Mucosa of gallbladder (tissue), 1 donor: ENCODE measurements at places on chromosomes 7 and 10. TPM values are rescaled to one million over a fixed set of nuclear protein-coding genes. Genes with fewer than 3 reads are reported as not detected.

DNA sequence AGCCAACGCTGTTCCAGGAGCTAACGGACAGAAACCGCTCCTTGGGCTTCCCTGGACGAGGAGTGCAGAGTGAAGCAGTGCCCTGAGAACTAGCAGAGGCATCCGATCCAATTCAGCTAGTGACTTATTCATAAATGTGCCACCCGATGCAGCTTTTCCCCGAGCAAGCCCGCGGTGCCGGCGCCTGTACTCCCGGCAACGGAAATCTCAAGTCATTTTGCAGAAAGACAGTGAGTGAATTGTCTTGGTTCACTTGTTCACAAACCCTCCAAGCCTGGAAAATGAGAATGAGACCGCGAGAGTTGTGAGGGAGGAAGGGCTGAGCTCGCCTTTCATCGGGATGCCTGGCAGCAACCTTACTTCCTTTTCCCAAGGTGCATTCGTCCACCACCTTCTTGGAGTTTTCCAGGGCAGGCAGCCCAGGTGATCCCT lies 87.5 kb downstream of the COBL start:
- no peak for DNase-seq

DNA sequence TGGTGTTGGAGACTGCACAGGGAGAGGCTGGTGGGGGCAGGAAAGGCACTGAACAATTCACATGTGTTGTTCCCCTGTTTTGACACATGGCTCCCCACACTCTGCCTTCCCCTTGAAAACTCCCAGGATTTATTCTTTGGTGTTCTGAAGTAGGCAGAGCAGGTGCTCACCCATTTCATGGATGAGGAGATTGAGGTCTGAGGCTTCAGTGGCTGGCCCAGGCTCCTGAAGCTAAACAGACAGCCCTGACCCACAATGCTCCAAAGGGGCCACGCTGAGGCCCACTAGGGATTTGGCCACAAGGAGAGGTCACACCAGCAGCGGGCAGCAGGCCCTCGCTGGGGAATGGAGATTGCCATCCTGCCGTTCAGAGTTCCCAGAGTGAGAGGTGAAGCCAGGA lies 157.6 kb downstream of the SH3PXD2A start:
- DNase-seq: no peak

DNA sequence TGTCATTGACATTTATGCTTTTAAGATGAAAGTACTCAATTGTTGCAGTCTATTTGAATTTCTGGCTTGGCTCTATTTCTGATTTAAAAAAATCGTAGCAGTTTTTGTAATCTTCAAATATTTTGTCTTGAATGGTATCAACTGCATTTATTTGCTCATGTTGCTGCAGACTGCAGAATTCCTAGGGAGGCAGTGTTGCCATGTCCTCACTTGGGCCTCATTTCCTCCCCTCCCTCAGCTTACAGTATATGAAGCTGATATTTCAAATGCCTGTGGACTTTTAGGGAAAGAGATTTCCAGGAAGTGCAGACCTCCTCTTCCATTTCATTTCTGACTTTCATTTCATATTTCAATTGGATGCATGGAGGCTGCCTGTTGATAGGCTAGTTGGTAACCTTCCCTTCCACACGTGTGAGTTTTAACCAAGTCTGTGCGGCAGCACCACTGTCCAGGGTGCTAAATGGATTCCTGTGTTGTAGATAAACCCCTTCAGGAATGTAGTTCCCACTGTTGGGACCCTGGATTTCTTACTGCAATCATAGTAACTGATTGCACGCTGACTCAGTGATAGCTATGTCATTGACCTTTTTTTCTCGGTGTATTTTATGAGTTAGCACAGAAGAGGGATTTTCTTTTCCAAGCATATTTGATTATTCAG lies 17.5 kb downstream of the VPS50 start:
- DNase-seq: no peak

GRCh38 chr7:148306759-148307158 lies 283.8 kb upstream of the C7orf33 start:
- no peak for DNase-seq

- no peak for DNase-seq
Measured at GRCh38 chr7:142646386-142647140, 102.7 kb upstream of the PRSS1 start.

- no peak for DNase-seq
Measured at GRCh38 chr7:33714208-33714607, 191.1 kb upstream of the BMPER start.

GRCh38 chr7:45342236-45342635 lies 184.6 kb downstream of the RAMP3 start:
- DNase-seq: no peak

DNA sequence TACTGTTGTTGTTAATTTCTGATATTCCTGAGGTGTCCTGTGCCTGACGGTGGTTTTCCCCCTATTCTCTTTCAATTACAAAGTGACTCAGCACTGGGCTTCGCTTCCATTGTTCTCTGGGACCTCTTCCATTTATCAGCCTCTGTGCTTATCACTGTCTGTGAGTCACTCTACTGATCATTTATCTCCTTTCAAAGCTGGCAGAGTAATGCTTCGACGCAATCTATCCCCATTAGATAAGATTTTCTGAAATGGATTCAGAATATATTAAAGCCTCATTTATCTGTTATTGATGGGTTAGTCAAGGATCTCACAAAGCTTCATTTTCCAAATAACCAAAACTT lies 679.2 kb downstream of the SDK1 start:
- DNase-seq: no peak

GRCh38 chr10:48480397-48481374 lies 124.2 kb downstream of the ARHGAP22 start:
- DNase-seq: no peak

DNA sequence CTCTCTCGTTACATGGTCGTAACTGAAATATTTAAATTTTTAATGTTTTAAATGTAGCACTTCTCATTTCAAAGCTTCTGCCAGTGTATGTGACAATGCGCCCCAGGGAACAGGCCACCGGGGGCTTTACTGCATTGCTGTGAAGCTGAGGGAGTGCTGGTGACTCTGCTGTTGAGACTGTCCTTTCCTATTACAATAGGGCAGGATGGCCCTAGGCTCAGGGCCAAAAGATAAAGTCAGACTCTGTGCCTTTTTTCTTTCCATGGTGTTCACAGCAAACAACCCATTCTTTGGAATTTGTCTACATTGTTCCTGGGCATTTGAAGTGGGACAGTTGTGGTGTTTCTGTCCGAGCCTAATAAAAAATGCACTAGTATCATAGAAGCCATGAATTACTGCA lies 107.3 kb downstream of the GALNT11 start:
- DNase-seq: no peak

GRCh38 chr7:13850185-13850752 lies 139.2 kb downstream of the ETV1 start:
- peak; percentile 11 for DNase-seq

DNA sequence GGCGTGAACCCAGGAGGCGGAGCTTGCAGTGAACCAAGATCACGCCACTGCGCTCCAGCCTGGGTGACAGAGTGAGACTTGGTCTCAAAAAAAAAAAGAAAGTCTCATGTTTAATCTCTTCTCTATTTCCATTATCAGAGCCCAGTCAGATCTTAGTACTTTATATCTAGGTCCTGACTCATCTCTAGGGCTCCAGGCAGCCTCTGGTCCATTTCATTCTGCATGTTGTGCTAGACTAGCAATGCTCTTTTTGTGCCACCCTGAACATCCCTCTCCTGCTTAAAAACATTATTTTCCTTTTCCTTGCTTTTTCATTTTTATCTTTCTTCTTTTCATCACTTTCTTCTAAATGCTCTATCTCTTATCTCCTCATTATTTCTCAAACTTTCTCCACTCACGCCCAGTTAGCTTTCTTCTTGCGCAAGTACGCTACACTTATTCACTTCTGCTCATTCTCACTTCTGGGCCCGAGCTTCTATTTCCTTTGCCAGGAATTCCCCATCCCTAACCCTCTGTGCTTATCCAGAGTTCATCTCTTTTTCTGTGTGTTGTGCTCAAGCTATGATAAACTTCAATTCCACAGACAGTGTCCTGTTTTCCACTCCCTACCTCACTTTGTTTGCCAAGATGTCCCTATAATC lies 63.9 kb downstream of the BTAF1 start:
- peak; percentile 10 for DNase-seq

DNA sequence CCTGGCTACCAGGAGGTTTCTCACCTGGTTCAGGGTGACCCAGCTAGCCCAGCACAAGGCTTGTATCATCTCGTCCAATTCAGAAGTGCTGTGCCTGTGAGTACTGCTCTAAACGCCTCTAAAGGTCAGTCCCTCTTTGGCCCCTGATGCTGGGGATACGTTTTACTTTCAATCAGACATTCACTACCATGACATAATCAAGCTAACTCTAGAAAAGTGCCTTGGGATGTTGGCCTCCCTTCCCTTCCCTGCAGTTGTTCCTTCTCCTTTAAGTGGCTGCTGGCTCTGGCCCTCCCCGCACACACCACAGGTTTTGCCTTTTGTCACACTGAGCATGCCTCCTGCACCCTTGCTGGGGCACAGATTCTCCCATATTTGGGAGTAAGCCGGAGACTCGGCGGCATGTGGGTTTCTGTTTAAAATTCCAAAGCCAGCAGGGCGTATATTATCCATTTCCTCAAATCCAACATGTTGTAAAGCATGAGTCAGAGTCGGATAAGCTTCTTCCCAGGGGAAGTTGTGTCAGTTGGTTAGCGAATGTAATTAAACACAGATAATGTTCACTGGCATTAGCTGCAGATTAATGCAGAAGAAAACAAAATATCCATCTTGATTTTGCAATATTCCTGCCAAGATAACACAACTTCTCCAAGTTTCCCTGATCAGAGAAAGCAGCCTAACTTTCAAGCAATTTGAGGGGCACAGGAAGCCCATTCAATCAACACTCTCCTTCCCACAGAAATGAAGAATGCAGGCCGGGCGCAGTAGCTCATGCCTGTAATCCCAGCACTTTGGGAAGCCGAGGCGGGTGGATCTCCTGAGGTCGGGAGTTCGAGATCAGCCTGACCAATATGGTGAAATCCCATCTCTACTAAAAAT lies 31.8 kb upstream of the VCL start:
- peak; percentile 78 for DNase-seq

GRCh38 chr10:125291836-125292235 lies 131.5 kb upstream of the CTBP2 start:
- DNase-seq: no peak

GRCh38 chr10:60480865-60481563 lies 91.3 kb upstream of the ANK3 start:
- peak; percentile 65 for DNase-seq

DNA sequence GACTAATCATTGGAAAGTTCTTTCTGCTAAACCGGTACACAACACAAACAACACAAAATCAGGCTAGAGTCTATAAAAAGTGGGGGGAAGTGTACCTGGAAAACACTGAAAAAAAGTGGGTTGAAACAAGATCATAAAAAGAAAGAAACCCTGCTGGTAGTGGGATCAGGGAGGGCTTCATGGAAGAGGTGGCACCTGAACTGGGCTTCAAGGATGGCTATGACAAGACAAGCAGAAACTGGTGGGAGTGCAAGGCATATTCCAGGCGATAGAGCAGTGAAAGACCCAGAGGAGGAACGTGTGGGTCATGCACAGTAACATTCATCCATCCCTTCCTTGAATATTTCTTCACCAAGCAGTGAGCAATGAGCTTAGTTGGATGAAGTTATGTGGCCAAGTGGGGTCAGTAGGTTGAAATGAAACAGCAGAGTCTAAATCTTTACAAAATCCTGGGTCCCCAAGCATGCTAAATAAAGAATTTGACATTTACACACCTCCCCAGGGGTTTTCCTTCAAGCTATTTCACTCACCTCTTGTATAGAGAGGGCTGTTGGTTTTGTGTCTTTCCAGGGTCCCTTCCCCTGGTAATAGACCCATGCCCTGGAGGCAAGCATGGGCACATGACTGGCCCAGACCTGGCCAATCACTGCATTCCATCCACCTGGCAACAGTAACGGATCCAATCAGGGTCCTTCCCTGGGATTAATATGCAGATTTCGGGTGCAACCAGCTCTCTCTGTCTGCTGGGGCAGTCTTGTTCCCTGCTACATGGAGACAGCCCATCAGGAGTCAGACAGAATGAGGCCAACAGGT lies 38.2 kb downstream of the SPOCK2 start:
- DNase-seq: no peak

The PDK4 gene
- total RNA-seq: 64.2 TPM

The CD36 gene
- 35.8 TPM for total RNA-seq

The GALNT17 gene
- total RNA-seq: 1.7 TPM

The SPDYE2B gene
- total RNA-seq: not detected

The UBN2 gene
- 20.4 TPM for total RNA-seq

The VAX1 gene
- not detected for total RNA-seq
